SIG-M5 (cell line): ENCODE measurements at places on chromosomes 5 and 9.

DNA sequence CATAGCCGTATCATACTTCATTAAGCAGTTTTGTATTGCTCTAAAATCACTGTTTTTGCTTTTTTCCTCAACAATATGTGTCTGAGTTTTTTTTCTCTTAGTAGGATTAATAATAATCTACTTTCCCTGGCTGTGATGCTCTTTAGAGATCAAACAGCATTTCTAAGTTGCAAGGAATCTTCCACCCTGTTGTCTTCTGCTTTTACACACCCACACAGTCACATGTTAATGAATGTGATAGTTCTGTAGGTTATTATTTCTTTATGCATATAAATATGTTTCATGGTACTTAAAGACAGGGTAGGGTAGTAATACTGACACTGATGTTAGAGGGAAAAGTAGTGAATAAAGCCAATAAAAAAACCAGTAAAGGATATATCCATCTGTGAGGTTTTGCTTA, 29.3 kb downstream of the SLC44A1 start:
- DNase-seq, result no peak

GRCh38 chr5:76691467-76692273, 24.3 kb upstream of the F2R start:
- no peak for DNase-seq

GRCh38 chr5:1514027-1514818, 9.5 kb downstream of the LPCAT1 start:
- no peak for DNase-seq

DNA sequence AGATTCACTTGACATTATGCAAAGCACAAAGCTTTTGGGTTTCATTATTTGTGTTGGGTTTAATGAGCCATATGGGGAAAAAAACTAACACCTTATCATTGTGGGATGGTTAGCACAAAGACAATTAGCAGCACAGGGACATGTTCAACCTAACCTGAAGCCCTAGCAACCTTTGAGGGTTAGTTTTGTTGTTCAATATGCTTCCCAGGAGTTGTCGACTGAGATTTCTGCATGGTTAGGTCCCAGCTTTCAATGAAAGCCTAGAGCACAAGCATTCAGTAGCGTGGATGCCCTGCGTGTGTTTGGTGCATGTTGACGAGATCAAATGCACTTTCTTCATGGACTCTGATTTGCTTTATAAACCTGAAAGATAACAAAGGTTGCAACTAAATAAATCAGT, 565.2 kb upstream of the TLE4 start:
- DNase-seq, result no peak

DNA sequence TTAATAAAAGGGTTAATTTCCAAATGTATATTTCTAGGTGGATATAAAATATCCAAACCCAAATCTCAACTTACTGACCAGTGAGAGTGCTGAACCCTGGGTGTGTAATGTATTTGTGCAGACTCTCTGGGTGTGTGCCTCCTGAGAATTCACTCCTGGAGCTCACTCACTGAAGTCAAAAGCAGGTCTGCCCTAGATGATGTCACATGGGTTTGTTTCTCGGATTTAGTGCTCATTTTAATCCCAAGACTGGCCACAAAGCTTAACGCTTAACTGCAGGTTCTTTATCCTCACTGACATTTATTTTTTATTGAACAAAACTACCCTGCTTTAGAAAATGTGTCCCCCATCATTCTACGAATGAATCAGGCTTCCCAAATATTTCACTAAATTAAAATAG, 179.4 kb downstream of the PPP2R2B start:
- no peak for DNase-seq

- DNase-seq, result no peak
These were observed 65.9 kb downstream of the GABBR2 start for GRCh38 chr9:98642661-98643312.

- no peak for DNase-seq
These were observed 22.0 kb downstream of the GLRX start for GRCh38 chr5:95800553-95800952.

DNA sequence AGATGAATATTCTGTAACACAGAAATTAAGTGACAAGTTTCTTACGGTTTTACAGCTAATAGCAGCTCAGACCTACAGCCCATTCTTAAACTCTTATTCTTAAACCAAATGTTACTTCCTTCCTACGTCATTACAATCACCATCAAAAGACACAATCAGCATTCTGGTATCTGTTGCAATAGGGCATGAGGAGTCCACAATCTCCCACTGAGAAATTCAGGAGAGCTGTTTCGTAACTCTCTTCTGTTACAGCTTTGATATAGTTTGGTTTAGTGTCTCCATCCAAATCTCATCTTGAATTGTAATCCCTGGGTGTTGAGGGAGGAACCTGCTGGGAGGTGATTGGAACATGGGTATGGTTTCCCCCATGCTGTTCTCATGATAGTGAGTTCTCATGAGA, 163.4 kb downstream of the GAS1 start:
- DNase-seq, result no peak

GRCh38 chr9:123616707-123617106, 260.7 kb downstream of the CRB2 start:
- no peak for DNase-seq

DNA sequence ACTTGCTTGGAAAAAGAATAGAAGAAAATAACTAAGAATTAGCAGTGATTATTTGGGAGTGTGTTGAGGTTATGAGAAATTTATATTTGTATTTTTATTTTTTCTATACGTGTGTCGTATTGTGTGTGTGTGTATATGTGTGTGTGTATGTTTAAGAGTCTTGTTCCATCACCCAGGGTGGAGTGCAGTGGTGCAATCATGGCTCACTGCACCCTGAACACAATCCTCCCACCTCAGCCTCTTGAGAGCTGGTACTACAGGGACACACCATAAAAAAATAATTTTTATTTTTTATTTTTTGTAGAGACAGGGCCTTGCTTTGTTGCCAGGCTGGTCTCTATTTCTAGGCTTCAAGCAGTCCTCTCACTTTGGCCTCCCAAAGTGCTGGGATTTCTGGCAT, 643.8 kb downstream of the PDE4D start:
- no peak for DNase-seq
